HT1080 (cell line): ENCODE measurements at places on chromosomes 12 and 14. TPM values are rescaled to one million over a fixed set of nuclear protein-coding genes. Genes with fewer than 3 reads are reported as not detected.

Gene KRT7
- 4.9 and 5.1 TPM in 2 replicates for total RNA-seq

GRCh38 chr12:125189015-125189414 is 123.8 kb downstream of the AACS start:
- no peak for DNase-seq

- DNase-seq = no peak
These were observed 185.8 kb upstream of the NOS1 start for GRCh38 chr12:117547209-117547608.

- peak; percentile 73 for DNase-seq
These were observed 127.1 kb downstream of the CAPZA3 start for GRCh38 chr12:18864900-18865561.

Gene MYF6
- not detected in 2 replicates for total RNA-seq

GRCh38 chr14:33792009-33792719 is 158.7 kb downstream of the EGLN3 start:
- no peak for DNase-seq

Gene GUCY2C
- 0.17 TPM in 1 of 2 replicates, not detected in the other for total RNA-seq

Gene CLEC9A
- not detected in 2 replicates for total RNA-seq

Gene HSPB8
- total RNA-seq = 8.7 TPM in 2 replicates

Gene LRP1-AS
- not detected in 2 replicates for total RNA-seq

DNA sequence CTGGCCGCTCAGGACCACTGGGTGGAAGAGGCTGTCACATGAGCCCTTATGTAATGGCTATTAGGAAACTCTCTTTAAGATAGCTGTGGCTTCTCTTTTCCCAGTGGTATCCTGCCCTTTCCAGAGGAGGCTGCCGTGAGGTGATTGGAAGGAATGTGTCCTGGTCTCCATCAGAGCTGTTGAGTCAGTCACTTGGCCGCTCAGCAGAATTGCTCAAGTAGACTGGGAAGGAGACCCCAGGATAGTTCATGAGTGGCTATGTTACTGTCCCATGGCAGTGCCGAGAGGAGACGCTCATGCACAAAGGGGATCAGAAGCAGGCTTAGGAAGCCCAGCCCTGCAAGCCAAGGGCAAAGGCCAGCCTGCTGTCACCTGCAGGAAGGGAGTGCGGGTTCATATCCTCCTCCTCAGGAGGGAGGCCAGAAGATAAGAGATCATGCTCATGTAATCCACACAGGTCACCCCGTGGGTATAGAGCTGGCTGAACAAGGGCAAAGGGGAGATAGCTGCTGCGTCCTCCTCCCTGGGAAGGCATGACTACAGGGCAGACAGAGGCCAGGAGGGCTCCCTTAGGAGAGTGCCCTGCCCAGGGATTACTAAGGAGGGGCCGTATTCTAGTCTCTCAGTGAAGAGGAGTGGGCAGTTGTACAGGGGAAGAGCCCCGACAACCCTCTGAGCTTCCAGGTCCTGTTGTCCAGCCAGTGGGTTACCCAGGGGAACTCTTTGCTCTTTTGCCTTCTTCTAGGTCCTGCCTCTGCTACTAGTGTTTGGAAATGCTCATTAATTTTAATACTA is 137.0 kb upstream of the MAX start:
- peak; percentile 75 for DNase-seq

GRCh38 chr14:69982220-69982839 is 103.1 kb downstream of the SMOC1 start:
- DNase-seq = no peak

DNA sequence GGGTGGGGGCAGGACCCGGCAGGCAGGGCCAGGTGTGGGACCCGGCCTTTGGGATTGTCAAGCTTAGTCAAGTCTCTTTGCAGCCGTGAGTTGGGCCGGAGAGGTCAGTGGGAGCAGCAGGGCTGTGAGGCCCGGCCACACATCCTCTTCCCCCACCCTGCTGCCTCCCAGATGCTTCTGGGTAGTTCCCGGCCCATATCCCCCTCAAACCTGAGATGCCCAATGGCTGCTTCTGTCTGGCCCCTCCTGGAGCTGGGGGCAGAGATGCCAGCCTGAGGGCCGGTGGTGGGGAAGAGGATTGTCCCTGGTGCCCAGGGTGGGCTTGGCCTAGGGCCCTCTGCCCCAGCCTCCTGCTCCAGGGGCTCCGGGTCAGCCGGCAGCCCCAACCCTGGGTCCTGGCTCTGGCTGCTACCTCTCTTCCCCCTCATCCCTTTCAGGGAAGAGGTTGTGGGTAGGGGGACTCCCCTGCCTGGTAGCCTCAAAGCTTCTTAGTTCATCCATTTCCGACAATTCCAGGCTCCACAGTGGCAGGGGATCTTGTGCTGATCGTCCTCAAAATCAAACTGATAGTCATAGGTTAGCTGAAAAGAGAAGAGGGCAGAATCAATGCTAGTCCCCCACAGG is 2.8 kb upstream of the PRKAG1 start:
- no peak for DNase-seq

Gene APOF
- total RNA-seq = not detected in 2 replicates

- DNase-seq = no peak
These were observed 9.8 kb upstream of the SERPINA5 start for GRCh38 chr14:94571395-94571794.

DNA sequence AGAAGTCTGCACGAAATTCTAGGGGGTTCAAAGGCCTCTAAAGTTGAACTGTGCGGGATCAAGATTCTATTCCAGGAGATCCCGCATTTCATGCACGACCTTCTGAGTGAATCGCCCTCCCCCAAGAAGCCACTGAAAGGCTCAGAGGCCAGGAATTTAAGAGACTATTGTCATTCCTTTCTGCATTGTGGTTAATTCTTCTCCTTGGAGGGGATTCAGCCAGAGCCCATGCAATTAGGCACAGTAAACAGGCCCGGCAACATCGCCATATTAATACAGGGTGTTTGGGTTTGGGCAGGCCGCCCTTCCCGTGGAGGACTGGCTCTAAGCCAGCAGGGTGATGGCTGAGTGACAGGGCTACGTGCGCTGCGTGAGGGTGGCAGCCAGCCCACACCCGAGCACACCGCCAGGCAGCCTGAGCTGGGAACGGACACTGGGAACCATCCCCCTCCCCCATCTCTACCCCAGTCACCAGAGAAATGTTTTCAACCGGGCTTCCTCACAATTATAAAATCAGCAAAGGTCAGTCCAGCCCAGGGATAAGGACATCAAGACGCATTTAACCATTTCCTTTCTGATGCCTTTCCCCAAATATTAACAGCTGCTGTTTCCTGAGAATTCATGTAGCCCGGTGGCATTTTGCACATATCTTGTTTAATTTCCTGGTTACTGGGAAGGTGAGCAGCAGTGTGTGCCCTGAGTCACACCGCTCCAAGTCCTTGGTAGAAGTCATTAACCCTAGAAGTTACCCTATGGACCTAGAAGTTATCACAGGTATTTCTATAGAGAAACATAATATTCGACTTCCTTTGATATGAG is 12.5 kb downstream of the EGLN3 start:
- no peak for DNase-seq

Gene TEDC1
- 49.3 and 50.2 TPM in 2 replicates for total RNA-seq

Gene COPS7A
- total RNA-seq = 97.5 and 97.6 TPM in 2 replicates

Gene HOXC12
- not detected in 2 replicates for total RNA-seq

Gene CLMN
- total RNA-seq = 3.8 and 4.2 TPM in 2 replicates

GRCh38 chr12:94208622-94208966 is 60.2 kb downstream of the PLXNC1 start:
- no peak for DNase-seq

- peak; percentile 89 for DNase-seq
These were observed 781.4 kb upstream of the TMEM132C start for GRCh38 chr12:127485528-127485927.

Gene ANKRD33
- not detected in 2 replicates for total RNA-seq

DNA sequence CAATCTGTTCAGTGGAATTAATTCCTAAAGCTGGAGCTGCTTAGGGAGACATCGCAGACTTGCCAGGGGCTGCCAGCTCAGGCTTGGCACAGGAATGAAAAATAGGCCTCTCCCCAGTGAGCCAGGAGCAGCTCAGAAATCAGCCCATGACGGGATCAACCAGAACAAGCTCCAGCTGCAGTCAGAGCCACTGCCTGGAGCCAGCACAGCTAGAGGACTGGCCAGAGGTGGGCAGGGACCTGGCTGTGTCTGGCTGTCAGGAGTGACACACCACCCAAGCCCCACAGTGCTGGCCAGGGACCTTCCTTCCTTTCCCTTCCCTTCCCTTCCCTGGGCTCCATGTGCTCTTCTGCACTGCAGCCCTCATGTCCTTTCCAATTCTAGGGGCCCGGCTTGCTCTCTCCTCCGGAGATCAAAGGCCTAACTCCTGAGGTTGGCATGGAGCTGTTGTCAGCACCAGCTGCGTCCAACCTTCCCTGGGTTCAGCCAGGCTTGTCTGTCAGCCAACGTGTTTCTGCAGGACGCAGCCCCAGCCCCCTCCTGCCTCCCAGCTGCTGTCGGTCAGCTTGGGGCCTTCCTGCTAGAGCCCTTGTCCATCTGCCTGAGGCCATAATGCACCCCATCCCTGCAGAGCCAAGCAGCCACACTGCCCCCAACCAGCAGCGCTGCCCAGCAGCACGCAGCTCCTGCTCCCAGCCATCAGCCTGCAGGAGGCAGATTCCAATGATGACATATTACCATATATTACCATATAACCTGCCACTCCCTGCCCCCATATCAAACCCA is 149.3 kb downstream of the CALM1 start:
- DNase-seq = no peak
